ENCODE measurements at places on chromosomes 4 and X. TPM values are rescaled to one million over a fixed set of nuclear protein-coding genes. Genes with fewer than 3 reads are reported as not detected.
A peak's percentile ranks its signal among the peaks of the same experiment; 100 is the strongest.

GRCh38 chrX:71210816-71211215 is 12.2 kb upstream of the GJB1 start:
- no peak for DNase-seq

DNA sequence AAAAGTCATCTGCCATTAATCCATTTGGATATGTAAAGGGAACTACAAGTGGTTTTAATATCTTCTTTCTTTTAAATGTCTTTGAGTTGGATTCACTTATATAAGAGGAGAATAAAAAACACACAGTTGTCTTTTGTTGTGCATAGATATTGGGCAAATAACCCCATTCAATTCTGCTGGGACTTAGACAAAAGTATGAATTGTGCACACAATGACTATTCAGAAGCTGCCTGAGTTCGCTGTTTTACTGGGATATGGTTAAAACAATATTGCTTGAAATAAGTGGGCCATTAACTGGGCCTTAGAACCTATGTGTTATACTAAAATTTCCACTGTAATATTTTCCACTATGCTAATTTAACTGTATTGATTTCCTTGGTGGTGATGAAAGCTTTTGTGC is 71.7 kb downstream of the PCYT1B start:
- DNase-seq = no peak

GRCh38 chrX:123282241-123282640 is 98.2 kb downstream of the GRIA3 start:
- DNase-seq = no peak

GRCh38 chr4:119035951-119036737 is 99.5 kb upstream of the MYOZ2 start:
- DNase-seq = no peak

- no peak for DNase-seq
Observed at GRCh38 chr4:38150766-38151165, 190.6 kb downstream of the PTTG2 start.

DNA sequence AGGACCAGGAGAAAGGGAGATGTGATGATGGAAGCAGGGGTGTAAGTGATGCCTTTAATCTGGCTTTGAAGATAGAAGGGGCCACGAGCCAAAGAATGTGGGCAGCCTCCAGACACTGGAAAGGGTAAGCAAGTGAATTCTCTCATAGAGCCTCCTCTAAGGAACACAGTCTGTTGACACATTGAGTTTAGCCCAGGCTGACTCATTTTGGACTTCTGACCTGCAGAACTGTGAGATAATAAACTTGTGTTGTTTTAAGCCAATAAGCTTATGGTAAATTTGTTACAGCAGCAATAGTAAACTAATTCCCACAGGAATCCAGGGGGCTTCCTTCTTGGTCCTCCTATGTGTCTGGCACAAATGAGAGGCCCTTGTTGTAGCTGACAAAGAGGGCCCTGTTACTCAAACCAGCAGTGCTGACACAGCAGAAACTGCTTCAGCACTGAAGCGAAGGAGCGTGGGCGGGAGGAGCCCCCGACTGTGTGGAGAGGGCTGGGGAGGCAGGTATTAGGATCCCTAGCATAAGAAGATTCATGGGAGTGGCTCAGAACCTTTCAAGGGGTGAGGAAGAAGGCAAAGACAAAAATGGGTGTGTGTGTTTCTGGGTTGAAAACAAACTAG is 268.7 kb downstream of the NR3C2 start:
- no peak for DNase-seq

GRCh38 chrX:73577361-73577760 is 14.4 kb downstream of the CHIC1 start:
- no peak for DNase-seq

GRCh38 chr4:67549123-67549522 is 3.8 kb upstream of the CENPC start:
- no peak for DNase-seq

DNA sequence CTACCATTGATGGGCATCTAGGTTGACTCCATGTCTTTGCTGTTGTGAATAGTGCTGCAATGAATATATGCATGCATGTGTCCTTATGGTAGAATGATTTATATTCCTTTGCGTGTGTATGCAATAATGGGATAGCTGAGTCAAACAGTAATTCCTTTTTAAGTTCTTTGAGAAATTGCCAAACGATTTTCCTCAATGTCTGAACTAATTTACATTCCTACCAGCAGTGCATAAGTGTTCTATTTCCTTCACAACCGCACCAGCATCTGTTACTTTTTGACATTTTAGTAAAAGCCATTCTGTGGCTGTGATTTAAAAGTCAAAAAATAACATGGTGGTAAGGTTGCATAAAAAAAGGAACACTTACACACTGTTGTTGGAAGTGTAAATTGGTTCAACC is 103.1 kb upstream of the FAM47B start:
- no peak for DNase-seq

- DNase-seq = no peak
Observed at GRCh38 chrX:10110984-10111363, 45.8 kb upstream of the CLCN4 start.

GRCh38 chr4:170030121-170030520 is 3.9 kb upstream of the MFAP3L start:
- no peak for DNase-seq

DNA sequence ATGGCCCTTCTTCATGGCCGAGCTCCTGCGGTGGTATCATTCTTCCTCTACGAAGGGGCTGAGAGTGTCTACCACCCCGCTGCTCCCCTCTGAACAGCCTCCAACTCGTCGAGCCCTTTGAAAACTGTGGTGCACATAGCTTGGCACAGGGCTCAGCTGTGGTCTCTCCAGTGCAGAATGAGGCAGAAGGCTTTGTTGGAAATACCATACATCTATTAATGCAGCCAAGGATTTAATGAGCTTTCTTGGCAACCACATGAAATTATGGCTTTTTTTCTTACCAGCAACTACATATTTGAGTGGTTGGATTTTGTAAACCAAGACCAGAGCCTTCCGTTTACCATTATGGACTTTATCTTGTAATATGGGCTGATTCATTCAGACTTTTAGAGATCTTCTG is 61.7 kb upstream of the CBR4 start:
- DNase-seq = no peak

DNA sequence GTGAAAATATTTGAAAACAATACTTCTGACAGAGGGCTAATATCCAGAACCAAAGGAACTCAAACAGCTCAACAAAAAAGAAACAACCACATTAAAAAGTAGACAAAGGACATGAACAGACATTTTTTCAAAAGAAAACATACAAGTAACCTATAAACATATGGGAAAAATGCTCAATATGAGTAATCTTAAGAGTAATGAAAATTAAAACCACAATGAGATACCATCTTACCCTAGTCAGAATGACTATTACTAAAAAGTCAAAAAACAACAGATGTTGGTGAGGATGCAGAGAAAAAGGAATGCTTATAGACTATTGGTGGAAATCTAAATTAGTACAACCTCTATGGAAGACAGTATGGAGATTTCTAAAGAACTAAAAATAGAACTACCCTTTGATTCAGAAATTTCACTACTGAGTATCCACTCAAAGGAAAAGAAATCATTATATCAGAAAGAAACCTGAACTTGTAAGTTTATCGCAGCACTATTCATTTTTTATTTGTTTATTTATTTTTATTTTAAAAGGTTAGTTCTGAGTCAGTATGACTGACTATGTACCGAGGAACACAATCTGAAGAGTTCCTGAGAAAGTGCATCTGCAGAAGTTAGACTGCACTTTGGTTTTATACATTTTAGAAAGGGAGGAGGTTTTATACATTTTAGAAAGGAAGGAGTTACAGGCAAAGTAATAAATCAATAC is 231.3 kb downstream of the INPP4B start:
- no peak for DNase-seq

- no peak for DNase-seq
Observed at GRCh38 chr4:95638920-95639501, 90.2 kb upstream of the UNC5C start.

DNA sequence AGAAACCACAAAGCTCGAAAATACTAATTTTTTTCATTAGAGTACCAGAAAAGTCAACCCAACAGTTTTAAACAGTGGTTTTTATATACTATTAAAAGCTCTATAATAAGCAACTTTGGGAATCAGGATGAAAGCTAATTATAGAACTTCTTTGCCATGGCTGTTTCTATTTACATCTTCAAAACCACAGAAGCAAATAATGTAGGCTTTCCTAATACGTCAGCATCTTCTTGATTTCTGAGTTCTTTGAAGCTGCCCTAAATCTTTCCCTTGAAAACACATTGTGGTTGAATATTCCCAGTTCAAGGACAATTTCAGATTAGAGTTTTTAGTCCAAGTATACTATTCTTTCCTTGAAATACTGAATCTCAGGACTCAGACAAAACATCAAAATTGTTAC is 460.2 kb upstream of the FAT1 start:
- DNase-seq = no peak

DNA sequence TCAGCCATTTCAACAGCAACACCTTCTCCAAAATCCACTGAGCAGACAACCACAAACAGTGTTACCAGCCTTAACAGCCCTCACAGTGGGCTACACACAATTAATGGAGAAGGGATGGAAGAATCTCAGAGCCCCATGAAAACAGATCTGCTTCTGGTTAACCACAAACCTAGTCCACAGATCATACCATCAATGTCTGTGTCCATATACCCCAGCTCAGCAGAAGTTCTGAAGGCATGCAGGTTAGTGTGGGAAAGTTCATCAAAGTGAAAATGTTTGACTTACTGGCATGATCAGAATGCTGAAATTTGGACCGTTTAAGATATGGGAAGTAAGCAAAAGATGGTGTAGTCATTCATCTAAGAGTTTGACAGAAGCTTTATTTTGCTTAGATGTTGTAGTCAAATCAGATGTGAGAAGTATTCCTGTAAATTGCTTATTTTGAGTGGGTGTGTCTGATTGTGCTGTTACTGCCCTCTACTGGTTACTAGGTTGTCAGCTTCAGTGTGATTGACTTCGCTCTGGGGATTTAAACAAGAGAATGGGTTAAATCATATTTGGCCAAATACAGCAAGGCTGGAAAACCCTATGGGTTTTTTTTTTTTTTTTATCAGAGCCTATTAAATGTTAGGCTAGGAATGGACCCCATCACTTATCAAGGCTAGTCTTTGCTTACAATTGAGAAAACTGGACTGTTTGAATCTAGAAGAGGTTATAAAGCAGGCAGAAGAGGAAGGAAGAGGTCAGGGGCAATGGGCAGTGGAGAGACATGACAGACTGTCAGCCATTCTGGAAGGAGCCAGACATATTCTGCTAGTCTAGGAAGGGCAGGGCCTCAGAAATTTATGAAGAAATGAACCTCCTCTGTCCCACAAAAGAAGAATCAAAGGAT is 130.3 kb downstream of the DIPK2B start:
- peak; percentile 11 for DNase-seq

GRCh38 chrX:110287605-110288004 is 30.3 kb downstream of the AMMECR1 start:
- DNase-seq = no peak

- DNase-seq = no peak
Observed at GRCh38 chr4:54959651-54960116, 165.7 kb downstream of the KDR start.

- DNase-seq = no peak
Observed at GRCh38 chr4:154626793-154627484, 14.5 kb upstream of the FGG start.

DNA sequence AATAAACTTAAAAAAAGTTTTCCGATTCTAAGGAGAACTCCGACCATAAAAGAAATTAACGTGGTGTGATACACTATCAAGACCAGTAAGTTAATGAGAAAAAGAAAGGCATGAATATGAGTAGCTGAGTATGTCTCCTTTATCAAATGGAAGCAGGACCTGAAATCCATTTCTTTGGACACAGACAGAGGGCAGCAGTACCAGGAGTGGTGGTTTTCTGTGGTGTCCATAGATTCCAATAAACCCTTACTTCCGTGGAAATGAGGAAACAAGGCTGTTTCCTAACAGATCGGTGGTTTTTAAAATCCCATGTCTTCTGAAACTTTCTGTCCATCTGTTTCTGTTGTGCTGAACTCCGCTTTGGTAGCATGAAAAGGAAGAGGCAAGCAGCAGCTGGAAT is 128.5 kb upstream of the TSPAN5 start:
- DNase-seq = no peak

DNA sequence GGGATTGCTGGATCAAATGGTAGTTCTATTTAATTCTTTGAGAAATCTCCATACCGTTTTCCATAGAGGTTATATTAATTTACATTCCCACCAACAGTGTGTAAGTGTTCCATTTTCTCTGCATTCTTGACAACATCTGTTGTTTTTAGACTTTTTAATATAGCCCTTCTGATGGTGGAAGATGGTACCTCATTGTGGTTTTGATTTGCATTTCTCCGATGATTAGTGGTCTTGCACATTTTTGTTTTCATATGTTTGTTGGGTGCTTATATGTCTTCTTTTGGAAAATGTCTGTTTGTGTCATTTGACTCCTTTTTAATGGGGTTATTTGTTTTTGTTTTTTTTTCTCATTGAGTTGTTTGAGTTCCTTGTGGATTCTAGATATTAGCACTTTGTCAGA is 75.3 kb upstream of the PUDP start:
- no peak for DNase-seq

DNA sequence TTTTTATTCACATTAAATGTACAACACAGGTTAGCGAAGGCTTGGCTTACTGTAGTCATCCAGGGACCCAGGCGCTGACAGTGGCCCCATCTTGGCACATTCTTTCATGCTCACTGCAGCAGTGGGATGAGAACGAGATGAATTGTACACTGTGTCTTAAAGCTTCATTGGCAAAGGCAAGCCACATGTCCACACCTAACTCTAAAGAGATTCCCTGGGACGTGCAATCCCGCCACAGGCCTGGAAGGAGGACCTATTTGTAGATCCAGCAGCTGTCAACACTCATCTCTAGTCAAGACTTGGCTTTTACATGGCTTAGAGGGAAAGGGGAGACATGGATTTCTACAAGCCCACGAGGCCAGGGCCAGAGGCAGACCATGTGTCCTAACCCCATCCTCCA is 16.1 kb upstream of the CXCR3 start:
- DNase-seq = no peak

- no peak for DNase-seq
Observed at GRCh38 chr4:143273160-143273917, 63.3 kb upstream of the GAB1 start.

DNA sequence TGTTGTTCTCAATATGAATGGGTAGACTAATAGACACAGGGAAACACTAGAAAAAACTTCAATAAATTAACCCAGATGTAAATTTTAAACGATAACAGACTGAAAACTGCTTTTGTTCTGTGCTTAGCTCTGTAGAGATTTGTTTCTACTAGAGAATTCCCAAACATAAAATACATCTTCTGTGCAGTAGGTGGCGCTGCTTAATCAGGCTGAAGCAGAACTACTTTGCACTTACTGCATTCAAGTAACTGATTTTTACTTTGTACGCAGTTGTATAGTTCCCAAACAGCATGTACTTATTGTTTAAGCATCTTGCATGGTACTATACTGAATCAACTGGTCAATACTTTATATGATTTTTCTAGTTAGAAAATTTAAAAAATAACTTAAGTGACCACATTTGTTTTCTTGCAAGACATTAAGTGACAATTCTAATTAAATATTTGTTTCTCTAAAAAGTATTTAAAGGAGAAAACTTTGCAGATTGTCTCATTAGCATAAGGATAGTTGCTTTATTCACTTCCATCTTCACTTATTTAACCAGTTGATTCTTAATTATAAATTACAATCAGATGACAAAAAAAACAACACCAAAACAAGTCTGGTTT is 490.6 kb downstream of the IL15 start:
- DNase-seq = peak; percentile 63

- no peak for DNase-seq
Observed at GRCh38 chr4:4851081-4851480, 8.4 kb upstream of the MSX1 start.

GRCh38 chr4:98686043-98686707 is 27.8 kb upstream of the TSPAN5 start:
- no peak for DNase-seq

The BEX1 gene
- 60.5 TPM for polyA plus RNA-seq

The PNMA5 gene
- polyA plus RNA-seq = 0.19 TPM

The FREM3 gene
- polyA plus RNA-seq = 0.12 TPM

The AFF2 gene
- 4.7 TPM for polyA plus RNA-seq

The LNX1 gene
- 16.9 TPM for polyA plus RNA-seq
